ENCODE measurements at places on chromosomes 13 and 19.
A peak's percentile ranks its signal among the peaks of the same experiment; 100 is the strongest.

DNA sequence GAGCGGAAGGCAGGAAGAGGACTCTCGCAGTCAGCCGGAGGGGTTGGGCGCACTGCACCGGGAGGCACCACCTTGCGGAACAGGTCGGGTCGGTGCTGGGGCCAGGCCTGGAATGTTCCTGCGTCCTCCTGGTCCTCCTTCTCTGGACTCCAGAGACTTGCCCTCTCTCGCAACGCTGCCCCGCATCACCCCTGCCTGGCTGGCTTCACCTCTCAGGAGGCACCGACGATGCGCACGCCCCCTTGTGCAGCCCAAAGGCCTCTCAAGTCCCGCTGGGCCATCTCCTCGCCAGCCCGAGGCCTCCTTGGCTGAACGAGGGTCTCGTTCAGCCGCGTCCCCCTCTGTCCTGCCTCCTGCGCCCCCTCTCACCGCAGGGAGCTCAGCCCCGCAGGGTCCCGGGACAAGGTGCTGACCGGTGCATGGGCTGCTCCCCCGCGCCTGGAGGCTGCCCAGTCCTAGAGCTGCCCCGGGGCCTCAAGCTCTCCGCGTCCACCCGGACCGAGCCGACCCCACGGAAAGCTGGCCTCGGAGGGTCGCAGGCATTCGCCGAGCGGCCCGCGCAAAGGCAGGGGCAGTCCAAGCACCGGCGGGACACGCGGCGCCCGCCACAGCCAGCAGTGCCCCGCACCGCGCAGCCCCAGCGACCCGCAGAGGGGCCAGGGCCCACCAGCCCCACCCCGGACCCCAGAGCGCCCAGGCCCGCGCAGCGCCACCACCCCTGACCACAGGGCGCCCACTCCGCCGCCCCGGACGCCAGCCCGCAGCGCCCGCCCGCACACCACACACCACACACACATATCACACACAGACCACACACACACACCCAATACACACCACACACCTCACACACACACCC, 133.8 kb downstream of the CRYL1 start:
- no peak for DNase-seq

DNA sequence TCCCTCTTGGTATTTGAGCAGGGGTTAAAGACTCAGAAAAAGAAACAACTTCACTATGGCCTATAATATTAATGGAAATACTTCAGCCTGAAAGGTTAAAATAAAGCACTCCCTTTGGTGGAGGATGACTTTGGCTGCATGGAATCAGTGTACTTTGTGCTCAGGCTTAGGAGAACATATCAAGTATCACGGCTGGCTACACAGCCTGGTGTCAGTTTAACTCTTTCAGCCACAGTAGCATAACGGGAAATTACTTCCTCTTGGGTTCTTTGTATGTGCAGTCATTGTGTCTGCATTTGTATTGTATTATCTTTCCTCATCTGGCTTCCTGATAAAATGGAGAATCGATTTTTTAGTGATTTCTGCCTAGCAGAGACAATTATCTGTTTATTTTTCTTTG, 239.0 kb downstream of the GGACT start:
- no peak for DNase-seq

- DNase-seq: peak; percentile 43
Observed at GRCh38 chr19:4597975-4598671, 38.6 kb upstream of the SEMA6B start.

GRCh38 chr13:74256969-74257368, 122.8 kb upstream of the KLF12 start:
- no peak for DNase-seq

- DNase-seq: no peak
Observed at GRCh38 chr13:50809133-50810090, 34.1 kb downstream of the DLEU7 start.

GRCh38 chr13:23279321-23279720, 98.5 kb downstream of the SGCG start:
- DNase-seq: no peak

- no peak for DNase-seq
Observed at GRCh38 chr13:113926951-113927660, 46.8 kb downstream of the C13orf46 start.

- DNase-seq: no peak
Observed at GRCh38 chr19:38207543-38207942, 16.5 kb downstream of the DPF1 start.

- DNase-seq: no peak
Observed at GRCh38 chr19:16637535-16637934, 9.5 kb upstream of the MED26 start.

DNA sequence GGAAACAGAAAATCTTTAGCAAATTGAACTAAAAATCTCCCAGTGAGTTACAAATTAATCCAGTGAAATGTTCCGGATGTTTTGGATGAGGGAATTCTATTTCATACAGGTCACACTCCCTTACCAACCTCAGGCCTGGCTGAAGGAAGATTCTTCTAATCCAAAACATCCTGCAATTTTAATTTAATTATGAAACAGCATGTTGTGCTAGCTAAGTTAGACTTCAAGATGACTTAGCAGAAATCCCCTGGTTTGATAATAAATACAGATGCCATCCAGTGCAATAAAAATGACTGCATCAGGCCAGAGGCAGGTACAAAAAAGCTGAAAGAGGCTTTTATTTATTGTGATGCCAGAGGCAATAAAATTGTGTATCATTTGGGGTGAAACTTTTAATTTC, 96.7 kb upstream of the CLDN10 start:
- DNase-seq: no peak

- no peak for DNase-seq
Observed at GRCh38 chr13:110853235-110853721, 61.6 kb downstream of the ANKRD10 start.

GRCh38 chr19:16335226-16335625, 10.6 kb downstream of the KLF2 start:
- no peak for DNase-seq

DNA sequence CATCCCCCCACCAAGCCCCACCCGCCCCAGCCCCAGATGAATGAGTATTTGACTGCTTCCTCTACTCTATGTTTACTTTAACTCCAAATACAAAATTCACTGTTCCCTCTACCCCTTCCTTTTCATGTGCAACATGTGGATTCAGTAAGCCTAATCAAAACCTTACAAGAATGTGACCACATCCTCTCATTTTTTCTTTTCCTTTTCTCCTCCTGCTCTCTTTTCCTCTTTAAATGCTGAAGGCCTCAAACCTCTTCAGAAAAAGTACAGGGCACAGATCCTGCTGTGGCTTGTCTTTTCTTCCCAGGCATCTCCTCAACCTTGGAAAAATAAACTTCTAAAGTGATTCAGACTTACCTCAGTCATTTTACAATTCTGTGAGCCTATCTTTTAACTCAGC, 119.0 kb downstream of the MYCBP2 start:
- DNase-seq: no peak

DNA sequence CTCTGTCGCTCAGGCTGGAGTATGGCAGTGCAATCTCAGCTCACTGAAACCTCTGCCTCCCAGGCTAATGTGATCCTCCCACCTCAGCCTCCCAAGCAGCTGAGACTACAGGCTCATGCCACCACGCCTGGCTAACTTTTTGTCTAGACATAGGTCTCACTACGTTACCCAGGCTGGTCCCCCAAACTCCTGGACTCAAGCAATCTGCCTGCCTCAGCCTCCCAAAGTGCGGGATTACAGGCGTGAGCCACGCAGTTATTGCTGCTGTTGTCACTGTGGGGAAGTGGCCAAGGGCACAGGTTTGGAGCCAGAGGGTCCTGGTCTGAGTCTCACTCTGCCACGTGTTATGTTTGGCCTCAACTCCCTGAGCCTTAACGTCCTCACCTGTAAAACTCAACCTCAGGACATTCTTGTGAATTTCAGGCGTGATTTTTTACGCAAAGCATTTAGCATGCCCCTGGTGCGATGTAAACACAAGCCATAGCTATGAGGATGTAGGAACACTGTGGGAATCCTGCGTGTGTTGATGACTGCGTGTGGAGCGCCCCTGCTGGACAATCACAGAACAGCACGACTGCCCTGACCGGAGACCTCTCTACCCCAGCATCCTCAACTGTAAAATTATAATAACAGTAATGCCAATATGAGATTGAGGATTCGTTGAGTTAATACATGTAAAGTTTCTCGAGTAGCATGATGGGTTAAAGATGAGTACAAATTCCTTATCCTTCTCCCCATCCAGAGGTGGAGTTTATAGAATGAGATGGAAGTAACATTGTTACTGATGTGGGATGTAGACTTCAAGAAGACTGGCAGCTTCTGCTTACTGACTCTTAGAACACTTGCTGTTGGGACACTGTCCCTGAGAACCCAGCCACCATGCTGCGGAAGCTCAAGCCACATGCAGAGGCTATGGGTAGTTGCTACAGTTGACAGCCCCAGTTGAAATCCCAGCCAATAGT, 41.8 kb upstream of the PNMA8B start:
- no peak for DNase-seq

DNA sequence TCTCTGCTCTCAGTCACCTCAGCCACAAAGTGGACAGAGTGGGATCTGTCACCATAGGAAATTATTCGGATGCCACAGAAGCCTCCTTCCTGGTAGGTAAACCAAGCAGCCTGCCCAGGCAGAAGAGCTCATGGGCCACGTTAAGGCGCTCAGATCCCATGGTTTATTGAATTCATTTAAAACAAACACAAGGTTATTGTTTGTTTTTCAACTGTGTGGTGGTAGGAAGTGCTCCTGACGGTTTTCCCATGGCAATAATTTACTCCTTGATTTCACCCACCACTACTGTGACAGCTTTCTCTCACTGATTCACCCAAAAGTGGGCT, 14.4 kb downstream of the BCAM start:
- no peak for DNase-seq

GRCh38 chr13:71524613-71525304, 342.2 kb downstream of the DACH1 start:
- DNase-seq: peak; percentile 85

GRCh38 chr19:33205531-33206260, 11.6 kb downstream of the LRP3 start:
- no peak for DNase-seq

DNA sequence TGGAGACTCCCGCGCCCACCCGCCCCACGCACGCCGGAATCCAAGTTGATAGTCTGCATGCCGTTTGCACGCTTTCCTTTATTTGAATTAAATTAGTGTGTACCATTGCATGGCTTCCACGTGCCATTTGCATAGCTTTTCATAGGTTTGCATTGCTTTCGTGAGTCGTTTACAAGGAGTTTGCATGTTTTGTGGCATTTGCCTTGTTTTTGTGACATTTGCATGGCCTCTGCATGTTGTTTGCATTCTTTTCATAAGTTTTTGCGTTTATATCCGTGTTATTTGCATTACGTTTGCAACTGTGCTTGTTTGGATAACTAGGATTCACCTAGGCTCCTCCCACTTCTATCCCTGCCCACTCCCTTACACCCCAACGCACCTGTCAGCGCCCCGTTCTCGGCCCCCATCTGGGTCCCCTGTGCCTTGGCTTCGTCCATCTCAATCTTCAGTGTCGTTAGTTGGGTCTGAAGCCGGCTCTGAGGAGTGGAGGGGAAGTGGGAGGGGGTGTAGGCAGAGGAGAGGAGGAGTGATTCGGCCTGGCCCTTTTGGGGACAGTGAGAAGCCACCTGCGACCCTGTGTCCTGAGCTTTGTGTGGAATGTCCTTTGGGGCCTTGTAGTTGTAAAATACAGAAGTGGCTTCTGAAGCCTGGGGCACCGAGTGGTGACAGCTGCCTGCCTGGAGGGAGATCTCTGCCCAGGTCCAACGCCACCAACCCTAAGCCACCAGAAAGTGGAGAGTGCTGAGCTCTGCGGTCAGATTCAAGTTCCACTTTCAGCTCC, 2.4 kb downstream of the CCDC194 start:
- DNase-seq: no peak

GRCh38 chr13:77868717-77869116, 49.9 kb downstream of the EDNRB start:
- no peak for DNase-seq

DNA sequence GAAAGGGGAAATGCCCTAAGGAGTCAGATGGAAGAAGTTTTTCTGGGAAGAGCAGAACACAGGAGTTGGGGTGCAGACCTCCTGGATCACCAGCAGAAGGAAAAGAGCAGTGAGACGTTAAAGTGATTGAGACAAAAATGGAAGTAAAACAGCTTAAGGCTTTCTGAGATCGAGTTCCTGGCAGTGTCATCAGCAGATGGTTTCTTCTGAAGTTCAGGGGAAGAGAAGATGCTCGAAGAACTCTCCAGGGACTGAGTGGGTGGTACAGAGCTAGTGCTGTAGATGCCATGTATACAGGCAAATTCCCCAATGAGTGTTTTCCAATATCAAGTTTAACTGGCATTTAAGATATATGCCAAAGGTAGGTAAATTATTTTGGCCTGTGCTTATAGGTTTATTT, 272.2 kb upstream of the KLF12 start:
- no peak for DNase-seq

GRCh38 chr13:112397108-112397507, 21.0 kb downstream of the SPACA7 start:
- no peak for DNase-seq

DNA sequence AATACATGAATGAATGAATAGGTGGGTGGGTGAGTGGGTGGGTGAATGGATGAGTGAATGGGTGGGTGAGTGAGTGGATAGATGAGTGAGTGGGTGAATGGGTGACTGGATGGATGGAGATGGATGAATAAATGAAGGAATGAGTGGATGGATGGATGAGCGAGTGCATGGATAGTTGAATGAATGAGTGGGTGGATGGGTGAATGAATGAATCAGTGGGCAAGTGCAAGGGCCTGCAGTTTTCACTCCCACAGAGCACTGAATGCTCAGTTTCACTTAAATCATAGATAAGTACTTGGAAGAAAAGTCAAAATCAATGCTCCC, 12.4 kb downstream of the GAS6 start:
- no peak for DNase-seq

GRCh38 chr13:24271601-24272451, 37.6 kb upstream of the C1QTNF9 start:
- DNase-seq: no peak

DNA sequence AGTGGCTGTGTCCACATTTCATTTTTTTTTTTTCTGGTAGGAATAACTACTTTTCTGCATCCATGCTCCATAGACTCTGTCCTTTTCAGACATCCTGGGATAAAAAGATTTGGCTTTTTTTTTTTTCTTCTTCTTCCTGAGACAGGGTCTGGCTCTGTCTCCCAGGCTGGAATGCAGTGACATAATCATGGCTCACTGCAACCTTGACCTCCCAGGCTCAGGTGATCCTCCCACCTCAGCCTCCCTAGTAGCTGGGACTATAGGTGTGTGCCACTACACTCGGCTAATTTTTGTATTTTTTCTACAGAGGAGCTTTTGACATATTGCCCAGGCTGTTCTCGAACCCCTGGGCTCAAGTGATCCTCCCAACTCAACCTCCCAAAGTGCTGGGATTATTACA, 4.1 kb upstream of the ICAM3 start:
- no peak for DNase-seq

Data from NCI-H1105 treated with DMSO at 0.1 percent for 48 hours (cell line).